ENCODE measurements at places on chromosomes 6 and 20.

DNA sequence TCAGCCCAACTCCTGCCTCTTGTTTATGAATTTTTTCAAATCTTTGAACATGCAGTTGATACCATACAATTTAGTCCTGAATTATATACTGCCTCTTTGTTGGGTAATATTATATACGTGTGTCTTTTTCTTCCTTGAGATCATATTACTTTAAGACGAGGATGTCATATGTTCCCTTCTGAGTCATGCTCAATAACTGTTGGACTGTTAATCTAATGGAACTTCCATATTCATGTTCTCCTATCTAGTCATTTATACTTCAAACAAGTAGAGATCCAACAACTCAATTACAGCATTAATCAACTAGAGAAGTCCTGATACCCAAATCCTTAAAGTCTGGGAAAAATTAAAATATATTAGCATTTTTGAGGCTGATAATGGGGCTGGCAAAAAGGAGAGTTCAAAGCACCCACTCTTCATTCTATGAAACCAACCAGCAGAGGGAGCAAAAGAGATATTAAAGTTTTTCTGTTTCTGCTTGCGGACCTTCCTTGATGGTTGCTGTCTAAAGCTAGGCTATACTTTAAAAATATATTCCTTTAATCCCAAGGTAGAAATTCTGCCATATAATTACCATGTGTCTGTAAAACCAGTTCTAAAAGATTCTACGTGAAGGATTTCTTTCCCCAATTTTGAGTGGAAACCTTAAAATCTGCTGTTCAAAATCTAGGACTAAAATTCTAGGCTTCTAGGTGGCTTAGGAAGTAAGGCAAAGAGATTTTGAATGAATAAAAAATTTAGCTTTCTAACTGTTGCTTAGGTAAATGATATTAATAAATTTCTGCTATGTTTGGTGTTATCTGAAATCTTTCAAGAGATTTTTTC, 498.9 kb downstream of the BCKDHB start:
- DNase-seq = no peak

- DNase-seq = no peak
Measured at GRCh38 chr6:5499644-5500306, 238.5 kb downstream of the FARS2 start.

DNA sequence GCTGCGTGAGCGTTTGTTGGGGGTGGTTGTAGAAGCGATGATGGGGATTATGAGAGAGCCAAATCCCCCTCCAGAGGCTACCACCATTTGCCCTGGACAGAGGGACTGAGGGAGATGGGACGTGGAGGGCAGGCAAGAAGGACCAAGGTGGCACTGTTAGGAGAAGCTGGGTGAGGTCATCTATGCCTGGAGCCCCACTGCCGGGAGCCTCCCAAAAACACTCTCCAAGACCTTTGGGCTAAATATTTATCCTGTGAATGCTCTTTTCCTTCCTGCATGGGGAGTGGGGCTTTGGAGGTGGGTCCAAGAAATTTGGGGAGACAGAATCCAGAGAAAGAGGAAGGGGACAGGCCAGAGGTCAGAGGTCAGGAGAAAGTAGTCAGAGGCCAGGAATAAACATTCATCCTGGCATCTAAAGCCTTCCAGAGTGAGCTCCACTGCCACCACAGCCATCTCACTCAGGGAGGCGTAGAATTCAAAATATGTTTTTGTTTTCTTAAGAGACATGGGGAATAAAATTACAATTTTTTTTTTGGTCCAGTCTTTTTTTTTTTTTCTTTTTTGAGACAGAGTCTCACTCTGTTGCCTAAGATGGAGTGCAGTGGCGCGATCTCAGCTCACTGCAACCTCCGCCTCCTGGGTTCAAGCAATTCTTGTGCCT, 17.8 kb upstream of the PTGIS start:
- DNase-seq = no peak

DNA sequence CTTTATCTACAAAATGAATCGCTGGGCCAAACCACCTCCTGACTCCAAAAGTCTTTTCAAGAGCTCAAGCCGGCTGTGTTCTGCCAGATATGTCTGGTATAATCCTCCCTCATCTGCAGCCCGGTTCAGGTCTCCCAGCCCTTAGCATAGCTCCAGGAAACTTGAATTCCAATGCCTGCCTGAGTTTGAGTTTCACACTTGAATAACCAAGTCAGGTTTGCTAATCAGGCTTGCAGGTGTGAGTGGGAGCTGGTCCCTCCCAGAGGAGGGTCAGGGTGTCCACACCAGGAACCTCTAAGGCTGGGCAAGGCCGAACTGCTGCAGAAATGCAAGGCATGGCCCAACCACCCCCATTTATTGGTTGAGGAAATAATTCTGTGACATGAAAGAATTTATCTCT, 96.6 kb downstream of the TMEM242 start:
- no peak for DNase-seq

DNA sequence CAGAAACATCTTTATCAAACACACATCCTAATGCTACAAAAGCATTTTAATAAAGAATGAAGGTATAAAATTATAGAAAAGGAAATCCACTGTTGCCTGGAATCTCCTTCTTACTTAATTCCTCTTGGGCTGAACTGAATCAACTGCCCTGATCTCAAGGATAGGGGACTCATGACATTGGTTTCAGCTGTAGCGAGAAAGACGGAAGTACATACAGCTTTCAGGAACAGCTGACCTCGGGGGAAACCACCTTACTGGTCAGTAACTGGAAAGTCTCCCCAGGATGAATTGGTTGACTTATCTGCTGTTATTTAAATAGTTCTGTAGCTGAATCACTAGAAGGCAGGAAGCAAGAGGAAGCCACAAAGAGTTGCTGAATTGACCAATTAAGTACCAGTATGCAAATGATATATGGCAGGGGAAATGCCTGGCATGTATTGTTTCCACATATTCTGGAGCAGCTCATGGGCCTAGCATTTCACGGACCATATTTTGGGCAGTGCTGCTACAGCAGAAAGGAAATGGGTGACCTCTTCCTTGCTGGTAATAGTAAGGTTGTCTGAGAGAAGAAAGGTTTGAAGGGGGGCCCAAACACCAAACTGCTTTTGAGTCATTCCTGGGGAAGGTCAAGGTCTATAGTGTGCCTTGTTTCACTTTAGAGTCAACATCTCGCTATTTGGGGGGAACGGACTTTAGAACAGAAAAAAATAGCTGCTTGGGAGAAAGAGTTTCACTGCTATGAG, 43.7 kb upstream of the MAP7 start:
- peak; percentile 98 for DNase-seq

DNA sequence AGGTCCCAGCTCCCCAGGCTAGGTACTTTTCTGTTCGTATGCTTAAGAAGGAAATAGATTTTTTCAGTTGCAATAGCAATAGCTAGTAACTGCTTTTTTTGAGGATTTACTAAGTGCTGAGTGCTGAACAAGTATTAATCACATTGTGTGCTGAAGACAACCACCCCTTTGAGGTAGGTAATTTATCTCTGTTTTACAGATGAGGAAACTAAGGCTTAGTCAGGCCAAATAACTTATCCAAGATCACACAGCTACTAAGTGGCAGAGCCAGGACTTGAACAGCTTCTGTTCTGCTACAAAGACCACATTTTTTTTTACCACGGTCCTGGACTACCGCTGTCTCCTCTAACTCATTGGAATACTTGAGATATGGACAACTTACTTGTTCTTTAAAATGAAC, 39.8 kb downstream of the LRRN4 start:
- no peak for DNase-seq

DNA sequence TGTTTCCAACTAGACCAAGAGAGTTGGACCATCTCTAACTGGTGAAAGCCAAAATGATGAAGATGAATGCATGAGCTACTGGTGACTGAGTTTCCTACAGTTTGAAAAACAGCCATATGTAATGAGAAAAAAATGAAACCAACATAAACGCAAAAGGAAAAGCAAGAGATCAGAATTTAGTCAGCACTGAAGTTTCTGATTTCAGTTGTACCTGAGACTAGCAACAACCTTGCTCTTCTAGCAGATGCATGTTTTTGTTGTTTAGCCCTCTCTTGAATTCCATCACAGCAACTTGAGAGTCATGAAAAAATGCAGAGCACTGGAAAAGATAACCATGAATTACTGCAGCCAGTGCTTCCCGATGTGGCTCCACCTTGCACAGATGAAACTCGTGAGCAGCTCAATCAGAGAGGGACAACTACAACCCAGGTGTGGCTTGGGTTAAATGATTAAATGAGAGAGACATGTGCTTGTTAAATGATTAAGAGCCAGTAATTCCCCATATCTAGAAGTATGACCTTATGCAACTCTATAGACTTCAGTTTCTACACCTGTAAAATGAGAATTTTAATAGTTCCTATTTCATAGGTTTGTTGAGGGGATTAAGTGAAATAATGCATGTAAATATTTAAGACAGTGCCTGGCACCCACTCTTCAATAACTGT, 104.8 kb downstream of the ELOVL4 start:
- DNase-seq = no peak

DNA sequence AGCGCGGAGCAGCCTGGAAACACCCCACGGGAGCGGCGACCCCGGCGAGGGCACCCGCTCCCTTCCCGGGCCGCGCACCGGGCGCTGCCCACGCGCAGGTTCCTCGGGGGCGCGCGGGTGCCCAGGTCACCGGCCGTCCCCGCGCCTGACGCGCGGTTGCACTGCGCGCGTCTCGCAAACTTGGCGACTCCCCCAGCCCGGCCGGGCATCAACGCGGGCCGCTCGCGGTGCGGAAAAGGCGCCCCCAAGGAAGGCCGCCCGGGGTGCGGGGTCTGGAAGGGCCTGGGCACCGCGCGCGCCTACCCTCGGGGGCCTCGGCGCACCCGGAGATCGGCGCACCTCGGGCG, 555 bp upstream of the ZBTB46 start:
- no peak for DNase-seq

Data from AG09319 (cell line).